Nucleus accumbens (tissue), 56 donors: ENCODE measurements at places on chromosomes 1 and 21.

GRCh38 chr21:43905726-43906455 is 40.9 kb downstream of the AGPAT3 start:
- no peak for DNase-seq

GRCh38 chr1:204260601-204261197 is 46.9 kb upstream of the GOLT1A start:
- no peak for DNase-seq

DNA sequence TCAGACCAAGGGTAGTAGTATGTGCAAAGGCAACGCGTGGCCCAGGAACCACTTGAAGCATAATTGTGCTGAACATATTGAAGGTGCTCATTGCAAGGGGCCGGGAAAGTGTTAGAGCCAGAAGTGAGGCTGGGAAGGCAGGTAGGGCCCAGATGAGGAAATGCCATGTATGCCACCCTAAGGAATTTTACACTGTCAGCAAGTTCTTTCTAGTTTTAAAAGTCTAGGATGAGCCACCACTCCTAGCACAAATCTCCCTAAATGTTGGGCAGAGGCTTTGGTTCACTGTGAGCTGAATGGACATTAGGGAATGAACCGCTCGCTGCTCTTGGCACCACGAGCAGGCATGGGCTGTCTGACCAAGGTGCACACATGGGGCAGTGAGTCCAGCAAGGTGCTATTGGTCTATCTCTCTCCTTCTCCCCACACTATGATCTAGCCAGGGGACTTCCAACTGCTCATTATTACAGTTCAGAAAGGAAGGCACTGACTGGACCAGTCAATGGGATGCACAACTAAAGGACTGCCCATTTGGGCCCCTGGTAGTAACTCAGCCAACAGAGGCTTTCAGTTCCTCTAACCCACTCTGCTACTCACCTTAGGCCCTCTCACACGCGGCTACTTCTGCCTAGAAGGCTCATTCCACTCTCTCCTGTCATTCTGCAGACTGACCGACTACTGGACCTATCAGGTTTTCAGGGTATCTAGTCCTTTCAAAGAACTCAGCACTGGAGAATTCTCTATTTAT is 2.0 kb downstream of the KANK4 start:
- DNase-seq: no peak

DNA sequence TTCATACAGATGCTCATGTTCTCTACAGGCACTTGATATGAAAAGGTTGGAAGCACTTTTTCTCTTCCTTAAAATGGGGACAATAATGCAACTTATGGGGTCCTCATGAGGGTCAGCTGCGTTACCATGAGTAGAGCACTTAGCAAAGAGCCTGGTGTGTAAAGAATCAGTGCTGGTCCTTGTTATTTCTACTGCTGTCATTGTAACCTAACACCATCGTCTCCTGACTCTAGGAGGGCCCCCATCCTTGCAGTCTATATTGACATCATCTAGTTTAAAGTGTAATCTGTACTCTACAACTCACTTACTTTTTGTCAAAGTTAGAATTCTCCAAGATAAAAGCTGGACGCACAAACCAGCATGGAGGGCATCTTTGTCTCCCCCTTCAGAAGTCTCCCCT is 2.4 kb downstream of the CAPN9 start:
- no peak for DNase-seq

DNA sequence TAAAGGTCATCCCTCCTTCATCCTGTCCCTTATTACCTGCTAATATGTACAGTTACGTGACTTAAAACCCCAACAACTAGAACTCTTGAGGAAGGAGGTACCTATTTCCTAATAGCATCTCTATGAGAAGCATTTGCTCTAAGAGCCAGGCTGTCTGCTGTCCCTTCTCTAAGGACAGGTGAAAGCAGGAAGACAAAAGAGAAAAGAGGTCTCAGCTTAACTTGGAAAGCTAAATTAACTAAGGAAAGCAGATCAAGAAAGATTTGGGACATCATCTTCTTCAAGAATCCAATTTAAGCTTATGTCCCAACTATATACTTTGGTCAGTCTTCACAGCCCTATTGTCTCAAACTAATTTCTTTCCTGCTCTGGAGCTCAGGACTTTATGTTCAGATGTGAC is 2.9 kb downstream of the EGLN1 start:
- DNase-seq: no peak
